HFFc6 (cell line): ENCODE measurements at places on chromosomes 11 and 22. TPM values are rescaled to one million over a fixed set of nuclear protein-coding genes. Genes with fewer than 3 reads are reported as not detected.
A peak's percentile ranks its signal among the peaks of the same experiment; 100 is the strongest.

DNA sequence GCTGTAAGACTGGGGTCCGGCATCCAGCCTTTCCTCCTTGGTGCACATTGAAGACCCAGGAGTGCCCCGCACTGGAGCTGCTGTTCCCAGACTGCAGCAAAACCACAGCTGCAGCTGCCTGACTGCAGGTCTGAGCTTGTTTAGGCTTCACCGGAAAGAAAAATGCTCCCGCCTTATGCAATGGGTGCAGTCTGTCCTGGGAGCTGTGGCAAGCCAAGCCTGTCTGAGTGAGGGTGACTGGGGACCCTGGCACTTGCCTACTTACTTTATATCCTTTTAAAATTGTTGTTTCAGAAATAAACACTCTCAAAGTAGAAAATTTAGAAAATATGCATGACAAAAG is 23.3 kb upstream of the CD44 start:
- no peak for DNase-seq

The MS4A2 gene
- not detected in 3 replicates for total RNA-seq

The TTC17 gene
- total RNA-seq, result 31.4 to 44.5 TPM (median 40.5 TPM) in 3 replicates

The OR5B17 gene
- total RNA-seq, result not detected in 3 replicates

The PDGFB gene
- total RNA-seq, result not detected in 2 replicates

The PKDREJ gene
- total RNA-seq, result not detected in 3 replicates

The MEI1 gene
- total RNA-seq, result 0.26 to 0.28 TPM in 2 of 3 replicates, not detected in the other

DNA sequence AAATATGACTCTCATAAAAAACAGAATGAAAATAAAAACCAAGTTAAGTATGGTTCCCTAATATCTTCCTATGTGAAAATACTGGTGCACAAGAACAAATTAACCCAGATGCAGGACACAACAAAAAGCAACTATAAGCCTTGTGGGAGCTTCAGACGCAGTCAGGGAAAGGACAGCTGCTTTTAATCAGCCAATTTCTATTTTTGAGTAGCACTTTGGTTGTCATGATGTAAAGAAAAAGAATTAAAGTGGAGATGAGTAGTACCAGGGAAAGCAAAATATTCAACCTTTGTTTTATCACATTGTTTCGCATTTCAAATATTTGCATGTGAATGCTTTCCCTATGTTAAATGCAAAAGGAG is 339.9 kb downstream of the SOX6 start:
- DNase-seq, result no peak

- DNase-seq, result peak; percentile 58
Measured at GRCh38 chr11:61954851-61955421, 4.8 kb downstream of the BEST1 start.

The FZD4 gene
- 11.0 and 11.2 TPM in 2 replicates for total RNA-seq

GRCh38 chr22:29988719-29989118 is 91.5 kb upstream of the HORMAD2 start:
- DNase-seq, result no peak

DNA sequence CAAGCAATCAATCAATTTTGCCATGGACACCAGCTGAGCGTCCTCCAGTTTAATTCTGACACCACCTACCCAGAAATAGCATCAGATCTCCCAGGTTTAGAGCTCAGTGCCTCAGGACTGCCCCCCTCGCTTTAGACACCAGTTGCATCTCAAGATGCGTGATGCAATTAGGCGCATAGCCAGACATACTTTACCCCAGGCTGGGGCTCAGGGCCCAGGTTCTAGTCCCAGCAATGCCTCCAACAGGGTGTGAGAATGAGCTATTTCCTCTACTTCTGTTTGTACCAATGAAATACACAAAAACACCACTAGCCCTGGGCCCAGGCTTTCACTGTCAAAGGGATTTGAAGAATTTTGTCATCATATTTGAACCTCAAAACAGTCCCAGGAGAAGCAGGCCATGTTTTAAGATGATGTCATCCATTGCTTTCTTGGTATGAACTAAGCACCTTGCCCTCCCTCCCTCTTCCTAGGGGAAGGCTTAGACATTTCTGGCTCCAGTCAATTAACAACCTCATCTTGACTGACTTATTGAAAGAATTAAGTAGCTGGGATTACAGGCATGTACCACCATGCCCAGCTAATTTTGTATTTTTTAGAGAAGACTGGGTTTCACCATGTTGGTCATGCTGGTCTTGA is 61.5 kb upstream of the INCENP start:
- DNase-seq, result no peak

DNA sequence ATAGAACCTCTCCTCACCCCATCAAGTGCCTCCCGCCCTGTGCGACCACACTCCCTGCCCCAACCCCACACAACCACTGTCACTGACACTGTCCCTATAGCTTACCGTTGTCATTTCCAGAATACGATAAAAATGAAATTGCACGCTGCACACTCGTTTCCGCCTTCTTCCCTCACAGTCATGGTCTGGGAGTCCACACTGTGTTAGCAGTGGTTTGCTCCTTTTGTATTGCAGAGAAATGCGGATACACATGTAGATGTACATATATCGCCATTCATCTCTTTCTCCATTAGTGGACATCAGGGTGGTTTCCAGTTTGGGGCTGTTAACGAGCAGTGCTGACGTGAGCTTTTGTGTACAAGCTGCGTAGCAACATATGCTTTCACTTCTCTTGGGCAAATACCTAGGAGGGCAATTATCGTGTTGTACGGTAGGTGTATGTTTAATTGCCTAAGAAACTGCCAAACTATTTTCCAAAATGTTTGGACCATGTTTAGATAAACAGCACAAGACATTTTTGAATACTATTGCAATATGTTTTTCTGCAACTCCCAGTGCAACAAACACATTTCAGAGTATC is 59.2 kb upstream of the CD5 start:
- no peak for DNase-seq

The MYO7A gene
- 0.05 TPM in 1 of 3 replicates, not detected in the others for total RNA-seq
